ENCODE measurements at places on chromosomes 3 and 15. TPM values are rescaled to one million over a fixed set of nuclear protein-coding genes. Genes with fewer than 3 reads are reported as not detected.

Gene ETFA
- total RNA-seq = 176 TPM

Gene CTXND1
- total RNA-seq = not detected

Gene MAP3K13
- 14.1 TPM for total RNA-seq

Gene STARD9
- 7.6 TPM for total RNA-seq

Gene TPRG1
- total RNA-seq = 28.6 TPM

Gene PSTPIP1
- total RNA-seq = 123 TPM

GRCh38 chr3:122626515-122627180 lies 49.2 kb downstream of the PARP15 start:
- peaks cover 25% of the 10 kb centered on the region for H3K36me3 ChIP-seq
- H3K4me3 ChIP-seq = no peak overlapping the region
- H3K27me3 ChIP-seq = no peaks in the 10 kb centered on the region
- no peak overlapping the region for H3K27ac ChIP-seq
- H3K4me1 ChIP-seq = no peaks in the 10 kb centered on the region
- DNase-seq = no peak

DNA sequence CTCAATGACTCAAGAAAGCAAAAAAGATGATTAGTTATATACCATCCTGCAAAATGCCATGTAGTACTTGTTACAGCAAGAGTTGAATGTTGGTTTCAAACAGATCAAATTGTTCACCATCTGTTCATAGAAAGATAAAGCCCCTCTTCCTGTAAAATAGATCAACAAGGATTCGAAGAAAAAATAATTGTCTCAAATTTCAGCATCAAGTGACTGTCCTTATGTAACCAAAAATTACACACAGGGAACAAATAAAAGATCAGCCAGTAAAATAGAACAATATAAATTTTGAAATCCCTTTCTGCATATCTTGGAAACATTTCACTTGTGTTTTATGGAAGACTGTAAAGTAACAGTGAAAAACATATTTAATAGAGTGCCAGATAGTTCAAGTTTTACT lies 165.1 kb upstream of the STAC start:
- H3K4me1 ChIP-seq = no peaks in the 10 kb centered on the region
- H3K36me3 ChIP-seq = no peaks in the 10 kb centered on the region
- DNase-seq = no peak
- H3K4me3 ChIP-seq = no peak overlapping the region
- no peaks in the 10 kb centered on the region for H3K27me3 ChIP-seq

- no peak for DNase-seq
- no peak overlapping the region for H3K27ac ChIP-seq
- H3K36me3 ChIP-seq = no peaks in the 10 kb centered on the region
Measured at GRCh38 chr15:65110676-65111292, 4.2 kb downstream of the UBAP1L start.

GRCh38 chr3:57036952-57037351 lies 23.5 kb upstream of the SPATA12 start:
- no peak overlapping the region for H3K4me3 ChIP-seq
- H3K27me3 ChIP-seq = no peaks in the 10 kb centered on the region
- no peak overlapping the region for H3K27ac ChIP-seq
- H3K4me1 ChIP-seq = no peaks in the 10 kb centered on the region
- no peaks in the 10 kb centered on the region for H3K36me3 ChIP-seq

DNA sequence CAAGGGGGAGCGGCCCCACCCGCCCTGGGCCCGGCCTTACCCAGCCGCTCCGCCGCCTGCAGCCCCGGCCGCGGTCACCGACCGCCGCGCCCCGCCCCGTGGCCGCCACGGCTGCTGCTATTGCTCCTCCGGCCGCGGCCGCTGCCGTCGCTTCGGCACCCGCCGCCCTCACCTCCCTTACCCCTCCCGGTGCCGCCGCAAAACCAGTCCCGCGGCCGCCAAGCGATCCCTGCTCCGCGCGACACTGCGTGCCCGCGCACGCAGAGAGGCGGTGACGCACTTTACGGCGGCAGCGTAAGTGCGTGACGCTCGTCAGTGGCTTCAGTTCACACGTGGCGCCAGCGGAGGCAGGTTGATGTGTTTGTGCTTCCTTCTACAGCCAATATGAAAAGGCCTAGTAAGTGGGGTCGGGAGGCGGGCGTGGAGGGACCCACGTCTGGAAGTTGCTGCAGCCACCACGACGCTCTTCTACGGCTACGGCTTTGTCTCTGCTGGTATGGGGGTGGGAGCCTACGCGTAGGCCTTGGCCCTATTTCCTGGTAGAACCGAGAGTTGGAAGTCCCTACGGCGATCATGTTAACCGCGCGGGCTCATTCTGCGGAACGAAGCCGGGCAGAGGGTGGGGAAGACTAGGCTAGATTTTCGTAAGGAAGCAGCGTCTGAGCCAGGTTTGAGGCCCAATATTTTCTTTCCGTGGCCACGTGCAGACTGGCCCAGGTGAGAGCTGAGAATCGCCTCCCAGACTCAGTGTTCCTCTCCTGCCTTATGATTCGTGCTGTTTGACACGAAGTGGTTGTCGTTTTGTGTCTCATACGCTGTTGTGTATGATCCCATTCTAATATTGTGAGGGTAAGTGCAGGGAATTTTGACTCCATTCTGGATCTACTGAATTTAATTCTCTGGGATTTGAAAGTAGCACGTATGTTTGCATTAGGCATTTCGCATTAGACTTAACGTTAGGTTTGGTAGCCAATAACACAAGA lies at the start of the genes GNL3 and PBRM1:
Gene GNL3, plus strand, starts transcription at position 324 of the 983 bp plus-strand sequence. Its CDS starts 61 bp downstream, at position 385.
Gene PBRM1, minus strand, starts transcription at position 205 of the 983 bp plus-strand sequence.
- peaks cover 38% of the 10 kb centered on the region for H3K4me1 ChIP-seq
- peak; percentile 94 for DNase-seq
- H3K4me3 ChIP-seq = peak within 1 kb of the TSS; percentile 88
- H3K36me3 ChIP-seq = peaks cover 41% of the 10 kb centered on the region
- no peaks in the 10 kb centered on the region for H3K27me3 ChIP-seq

- peak overlapping the region; percentile 22 for H3K27ac ChIP-seq
- peaks cover 12% of the 10 kb centered on the region for H3K4me1 ChIP-seq
- peak; percentile 18 for DNase-seq
- no peaks in the 10 kb centered on the region for H3K27me3 ChIP-seq
- no peak overlapping the region for H3K4me3 ChIP-seq
Measured at GRCh38 chr3:129481766-129482332, 41.8 kb downstream of the IFT122 start.

GRCh38 chr15:69533522-69533921 lies 80.9 kb downstream of the RPLP1 start:
- H3K27me3 ChIP-seq = no peaks in the 10 kb centered on the region
- no peaks in the 10 kb centered on the region for H3K4me1 ChIP-seq
- no peaks in the 10 kb centered on the region for H3K36me3 ChIP-seq
- no peak for DNase-seq
- no peak overlapping the region for H3K27ac ChIP-seq

DNA sequence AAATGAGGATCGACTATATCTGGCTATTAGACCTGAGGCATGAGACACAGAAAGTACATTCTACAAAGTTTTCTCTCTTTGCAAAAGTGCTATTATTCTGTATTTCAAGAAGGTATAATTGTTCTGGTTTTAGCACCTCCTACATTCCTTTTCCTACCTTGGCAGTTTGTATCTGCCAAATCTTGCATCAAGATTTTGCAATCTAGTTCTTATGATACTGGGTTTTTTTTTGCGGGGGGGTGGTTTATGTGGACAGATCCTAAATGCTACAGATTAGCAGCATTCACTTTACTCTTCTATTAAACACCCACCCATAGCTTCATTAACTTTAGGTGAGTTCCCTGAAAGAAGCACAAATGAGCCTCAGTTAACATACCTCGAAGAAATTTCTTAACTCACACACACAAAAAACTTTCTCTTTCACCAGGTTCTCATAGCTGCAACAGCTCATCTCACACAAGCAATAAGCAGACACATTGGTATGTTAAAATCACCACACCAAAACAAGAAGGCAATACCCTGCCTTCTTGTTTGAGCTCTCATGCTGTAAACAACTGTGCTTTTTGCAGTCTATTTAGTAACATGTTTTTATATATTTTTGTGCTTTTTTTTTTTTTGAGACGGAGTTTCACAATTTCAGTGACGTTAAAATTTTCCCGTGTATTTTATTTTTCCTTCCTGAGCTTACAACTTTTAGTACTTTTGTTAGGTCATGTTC lies 73.0 kb upstream of the VGLL4 start:
- no peak overlapping the region for H3K4me3 ChIP-seq
- DNase-seq = no peak
- H3K27ac ChIP-seq = no peak overlapping the region

DNA sequence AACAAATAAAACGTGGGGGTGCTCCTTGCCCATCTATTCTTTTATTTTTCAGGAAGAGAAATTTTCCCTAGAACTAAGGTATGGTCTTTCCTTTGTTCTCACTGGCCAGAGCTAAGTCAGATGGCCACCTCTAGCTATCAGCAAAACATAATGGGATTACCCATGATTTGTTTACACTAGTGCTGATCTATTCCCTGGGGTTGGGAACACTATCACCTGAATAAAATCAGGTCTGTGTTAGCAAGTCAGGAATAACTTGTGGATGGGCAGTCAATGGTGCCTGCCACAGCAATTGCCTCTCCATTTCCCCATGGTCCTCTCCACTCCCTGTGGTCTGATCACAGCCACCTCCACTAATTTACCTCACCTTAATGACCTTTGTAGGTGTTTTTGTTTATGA lies 181.7 kb upstream of the CADPS start:
- no peaks in the 10 kb centered on the region for H3K36me3 ChIP-seq
- H3K27ac ChIP-seq = no peak overlapping the region
- no peaks in the 10 kb centered on the region for H3K27me3 ChIP-seq

- DNase-seq = no peak
- H3K4me3 ChIP-seq = no peak overlapping the region
- H3K27me3 ChIP-seq = no peaks in the 10 kb centered on the region
- H3K4me1 ChIP-seq = no peaks in the 10 kb centered on the region
Measured at GRCh38 chr3:65596571-65597225, 442.0 kb downstream of the MAGI1 start.

GRCh38 chr3:43132870-43133636 lies 27.2 kb upstream of the POMGNT2 start:
- H3K27me3 ChIP-seq = no peaks in the 10 kb centered on the region
- no peaks in the 10 kb centered on the region for H3K36me3 ChIP-seq
- H3K27ac ChIP-seq = no peak overlapping the region
- H3K4me1 ChIP-seq = no peaks in the 10 kb centered on the region

DNA sequence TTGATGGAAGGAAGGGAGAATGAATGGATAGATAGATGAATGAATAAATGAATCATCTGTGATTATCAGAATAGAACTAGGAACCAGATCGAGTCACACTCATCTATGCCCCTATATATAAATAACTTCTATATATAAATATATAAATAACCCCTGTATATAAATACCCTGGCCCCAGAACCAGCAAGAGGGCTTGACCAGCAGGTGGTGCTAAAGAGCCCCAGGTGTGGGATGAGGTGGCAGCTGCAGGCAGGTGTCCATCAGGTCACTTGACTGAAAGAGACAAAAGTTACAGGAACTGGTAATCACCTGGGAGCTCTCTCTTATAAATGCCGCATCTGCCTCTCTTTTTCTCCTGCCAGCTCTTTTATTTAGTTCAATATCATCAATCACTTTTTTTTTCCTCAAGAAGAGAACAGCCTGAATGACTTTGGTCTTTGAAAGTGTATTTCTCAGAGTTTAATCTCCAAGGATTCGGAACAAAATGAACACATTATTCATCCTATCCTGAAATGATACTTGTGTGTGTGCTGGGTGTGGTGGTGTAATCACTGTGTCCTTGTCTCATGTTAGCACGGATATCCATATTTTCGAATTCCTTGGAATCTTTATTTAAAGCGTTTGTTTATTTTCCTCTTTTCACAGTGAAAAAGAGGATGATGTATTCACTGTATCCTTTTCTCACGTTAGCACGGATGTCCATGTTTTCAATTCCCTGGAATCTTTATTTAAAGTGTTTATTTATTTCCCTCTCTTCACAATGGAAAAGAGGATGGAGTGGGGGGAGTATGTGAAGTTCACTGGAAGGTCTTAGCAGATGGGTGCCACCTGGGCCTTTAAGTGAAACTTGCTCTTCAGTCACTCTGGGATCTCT lies 35.4 kb upstream of the ATG7 start:
- no peak overlapping the region for H3K27ac ChIP-seq
- no peaks in the 10 kb centered on the region for H3K4me1 ChIP-seq
- H3K4me3 ChIP-seq = no peak overlapping the region

- no peaks in the 10 kb centered on the region for H3K27me3 ChIP-seq
- no peak overlapping the region for H3K27ac ChIP-seq
- H3K4me3 ChIP-seq = no peak overlapping the region
- DNase-seq = no peak
Measured at GRCh38 chr3:153096731-153097131, 65.3 kb upstream of the RAP2B start.

DNA sequence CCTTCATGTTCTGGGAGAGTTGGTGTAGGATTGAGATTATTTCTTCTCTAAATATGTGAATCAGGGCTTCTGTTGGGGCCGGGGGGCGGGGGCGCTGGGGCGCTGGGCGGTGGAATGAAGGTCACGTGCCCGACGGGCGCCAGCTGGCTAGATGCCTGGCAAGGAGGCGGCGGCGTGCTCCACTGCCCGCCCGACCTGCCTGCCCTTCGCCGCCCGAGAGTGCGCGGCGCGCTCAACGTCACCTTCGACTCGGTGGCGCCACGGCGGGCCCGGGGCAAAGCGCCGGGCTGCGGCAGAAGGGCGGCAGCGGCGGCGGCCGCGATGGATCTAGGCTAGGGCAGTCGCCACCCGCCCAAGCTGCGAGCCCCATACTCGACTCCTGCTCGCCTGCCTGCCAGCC lies 47.0 kb upstream of the LHFPL4 start:
- no peak overlapping the region for H3K27ac ChIP-seq
- peaks cover 7% of the 10 kb centered on the region for H3K27me3 ChIP-seq
- H3K36me3 ChIP-seq = no peaks in the 10 kb centered on the region
- no peaks in the 10 kb centered on the region for H3K4me1 ChIP-seq

GRCh38 chr3:108472001-108472591 lies 38.3 kb downstream of the MYH15 start:
- no peak overlapping the region for H3K4me3 ChIP-seq
- no peak overlapping the region for H3K27ac ChIP-seq
- H3K4me1 ChIP-seq = no peaks in the 10 kb centered on the region
- DNase-seq = no peak
- no peaks in the 10 kb centered on the region for H3K27me3 ChIP-seq

GRCh38 chr15:82298520-82298919 lies 35.9 kb downstream of the SAXO2 start:
- H3K36me3 ChIP-seq = no peaks in the 10 kb centered on the region
- DNase-seq = peak; percentile 71
- H3K27me3 ChIP-seq = no peaks in the 10 kb centered on the region
- H3K4me3 ChIP-seq = no peak overlapping the region
- peaks cover 13% of the 10 kb centered on the region for H3K4me1 ChIP-seq

- H3K27ac ChIP-seq = no peak overlapping the region
- H3K4me3 ChIP-seq = no peak overlapping the region
- DNase-seq = no peak
- H3K27me3 ChIP-seq = no peaks in the 10 kb centered on the region
- H3K4me1 ChIP-seq = no peaks in the 10 kb centered on the region
Measured at GRCh38 chr15:32124726-32125125, 94.4 kb downstream of the CHRNA7 start.

DNA sequence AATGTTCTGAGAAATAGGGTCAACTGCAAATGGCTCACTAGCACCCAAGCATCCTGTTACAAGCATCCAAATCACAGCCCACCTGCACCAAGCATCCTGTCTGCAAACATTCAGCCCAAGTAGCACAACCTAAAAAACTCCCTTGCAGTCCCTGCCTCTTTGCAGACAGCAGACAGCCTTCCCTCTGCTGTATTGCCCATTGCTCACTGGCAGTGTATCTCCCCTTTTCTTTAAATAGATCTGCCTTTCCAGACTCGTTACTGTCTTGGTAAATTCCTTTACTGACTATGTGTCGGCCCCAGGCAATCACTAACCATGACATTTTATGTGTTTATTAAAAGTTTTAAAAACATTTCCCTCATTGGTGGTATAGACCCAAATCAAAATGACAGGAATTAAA lies 155.4 kb downstream of the ADAMTSL3 start:
- H3K27ac ChIP-seq = no peak overlapping the region
- H3K4me3 ChIP-seq = no peak overlapping the region
- H3K4me1 ChIP-seq = no peaks in the 10 kb centered on the region
- no peaks in the 10 kb centered on the region for H3K27me3 ChIP-seq
- H3K36me3 ChIP-seq = no peaks in the 10 kb centered on the region
- DNase-seq = no peak
